NCI-H1417 treated with DMSO at 0.1 percent for 48 hours (cell line): ENCODE measurements at places on chromosomes 5 and 9.

- DNase-seq: no peak
These were observed 244.9 kb upstream of the MVB12B start for GRCh38 chr9:126081746-126082145.

DNA sequence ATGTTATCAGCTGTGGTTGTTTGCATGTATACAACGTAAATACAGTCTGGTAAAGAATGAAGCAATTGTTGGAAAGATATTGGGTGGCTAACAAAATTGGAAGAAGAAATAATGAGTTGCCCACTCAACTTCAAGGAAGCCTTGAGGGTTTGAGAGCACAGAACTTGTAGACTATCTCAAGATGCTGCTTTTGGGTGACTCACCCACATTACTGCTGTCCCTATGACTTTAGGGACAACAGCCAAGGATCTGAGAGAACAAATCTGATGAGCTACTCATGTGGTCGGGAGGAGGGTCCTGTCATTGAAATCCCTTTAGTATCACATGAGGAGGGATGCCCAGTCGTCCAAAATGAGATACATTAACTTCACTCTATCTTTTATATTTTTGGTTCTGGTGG, 261.8 kb downstream of the GAS1 start:
- DNase-seq: no peak

DNA sequence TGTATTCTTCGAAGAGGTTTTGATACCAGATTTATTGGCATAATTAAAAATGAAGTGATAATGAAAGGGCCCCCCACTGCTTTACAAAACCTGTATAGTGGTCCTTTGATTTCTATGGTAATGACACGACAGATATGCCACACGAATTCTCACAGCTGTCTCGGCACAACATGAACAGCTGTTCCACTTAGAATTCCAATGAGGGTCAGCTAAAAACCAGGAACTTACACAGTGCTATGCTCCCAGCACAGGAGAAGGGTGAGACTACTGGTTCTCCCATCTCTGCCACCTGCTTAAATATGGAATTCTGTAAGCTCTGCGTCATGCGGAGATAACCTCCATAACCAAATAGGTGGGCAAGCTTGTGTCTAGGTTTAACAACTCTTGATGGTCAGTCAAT, 183.0 kb upstream of the EFNA5 start:
- DNase-seq: no peak

DNA sequence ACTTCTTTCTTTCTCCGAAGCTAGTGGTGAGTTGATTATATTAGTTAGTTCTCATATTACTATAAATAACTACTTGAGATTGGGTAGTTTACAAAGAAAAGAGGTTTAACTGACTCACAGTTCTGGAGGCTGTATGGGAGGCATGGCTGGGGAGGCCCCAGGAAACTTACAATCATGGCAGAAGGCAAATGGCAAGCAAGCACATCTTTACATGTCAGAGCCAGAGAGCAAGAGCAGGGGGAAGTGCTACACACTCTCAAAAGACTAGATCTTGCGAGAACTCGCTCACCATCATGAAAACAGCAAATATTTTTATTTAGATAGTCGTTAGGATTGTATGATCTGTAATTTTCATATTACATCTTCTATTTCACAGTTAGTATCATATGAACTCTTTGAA, 711.2 kb downstream of the PTPRD start:
- DNase-seq: no peak

- no peak for DNase-seq
These were observed 2.6 kb downstream of the CLPTM1L start for GRCh38 chr5:1342268-1342667.
